ENCODE measurements at places on chromosomes 2 and 18.

DNA sequence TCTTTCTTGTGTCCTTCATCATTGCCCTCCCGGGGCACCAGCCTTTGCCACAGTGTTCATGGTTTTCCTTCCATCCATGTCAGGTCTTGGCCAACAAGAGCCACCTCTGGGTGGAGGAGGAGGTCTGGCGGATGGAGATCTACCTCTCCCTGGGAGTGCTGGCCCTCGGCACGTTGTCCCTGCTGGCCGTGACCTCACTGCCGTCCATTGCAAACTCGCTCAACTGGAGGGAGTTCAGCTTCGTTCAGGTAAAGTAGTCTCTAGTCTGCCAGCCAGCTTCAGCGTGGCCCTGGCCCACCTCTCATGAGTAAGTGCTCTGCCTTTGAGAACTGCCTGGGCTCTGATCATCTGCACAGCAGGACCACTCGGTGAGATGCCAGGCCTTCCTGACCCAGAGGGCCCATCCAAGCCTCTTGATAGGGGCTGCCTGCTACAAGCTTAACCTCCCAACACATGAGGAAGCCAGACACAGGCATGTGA lies 31.0 kb downstream of the STEAP3 start:
- DNase-seq, result no peak

- peak; percentile 6 for DNase-seq
These were observed 348.3 kb upstream of the DSEL start for GRCh38 chr18:67864677-67865340.

DNA sequence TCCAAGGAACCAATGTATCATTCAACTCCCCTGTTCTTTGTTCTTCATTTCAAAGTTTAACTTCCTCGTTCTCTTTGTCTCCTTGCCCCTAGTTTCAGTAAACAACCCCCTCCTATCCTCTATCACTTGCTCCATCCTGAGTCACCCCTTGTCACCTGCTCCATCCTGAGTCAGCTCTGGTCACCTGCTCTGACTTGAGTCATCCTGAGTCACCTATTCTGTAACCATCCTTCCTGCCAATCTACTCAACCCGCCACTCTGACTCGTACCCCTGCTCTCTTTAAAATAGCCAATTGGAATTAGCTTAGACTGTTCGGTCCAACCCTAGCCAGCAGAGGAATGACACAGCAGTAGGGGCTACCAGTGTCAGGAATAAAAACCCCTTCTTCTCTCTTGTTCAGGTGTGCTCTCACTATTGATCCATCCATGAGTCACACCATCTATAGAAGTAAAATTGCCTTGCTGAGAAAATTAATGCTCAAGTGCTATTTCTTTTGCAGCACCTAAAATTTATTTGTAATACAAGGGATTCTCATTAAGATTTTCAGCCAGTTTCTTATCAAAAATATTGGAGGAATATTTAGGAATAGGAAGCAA lies 326.8 kb downstream of the AKAIN1 start:
- no peak for DNase-seq

DNA sequence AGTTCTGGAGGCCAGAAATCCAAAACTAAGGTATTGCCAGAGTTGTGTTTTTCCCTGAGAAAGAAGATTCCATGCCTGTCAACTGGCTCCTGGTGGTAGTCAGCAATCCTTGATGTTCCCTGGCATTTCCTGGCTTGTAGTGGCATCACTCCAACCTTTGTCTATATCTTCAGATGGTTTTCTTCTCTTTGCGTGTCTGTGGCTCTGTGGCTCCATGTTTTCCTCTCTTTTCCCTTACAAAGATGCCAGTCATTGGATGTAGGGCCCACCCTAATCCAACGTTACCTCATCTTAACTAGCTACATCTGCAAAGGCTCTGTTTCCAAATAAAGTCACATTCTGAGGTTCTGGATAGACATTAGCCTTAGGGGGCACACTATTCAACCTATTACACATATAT lies 41.8 kb downstream of the SLC14A1 start:
- DNase-seq, result no peak

GRCh38 chr2:143001501-143001900 lies 124.0 kb downstream of the KYNU start:
- no peak for DNase-seq

GRCh38 chr2:196555161-196555560 lies 84.4 kb upstream of the CCDC150 start:
- DNase-seq, result no peak

- no peak for DNase-seq
These were observed 79.1 kb upstream of the MGAT4A start for GRCh38 chr2:98809878-98810587.

GRCh38 chr2:178205853-178206521 lies 11.7 kb downstream of the OSBPL6 start:
- DNase-seq, result no peak

DNA sequence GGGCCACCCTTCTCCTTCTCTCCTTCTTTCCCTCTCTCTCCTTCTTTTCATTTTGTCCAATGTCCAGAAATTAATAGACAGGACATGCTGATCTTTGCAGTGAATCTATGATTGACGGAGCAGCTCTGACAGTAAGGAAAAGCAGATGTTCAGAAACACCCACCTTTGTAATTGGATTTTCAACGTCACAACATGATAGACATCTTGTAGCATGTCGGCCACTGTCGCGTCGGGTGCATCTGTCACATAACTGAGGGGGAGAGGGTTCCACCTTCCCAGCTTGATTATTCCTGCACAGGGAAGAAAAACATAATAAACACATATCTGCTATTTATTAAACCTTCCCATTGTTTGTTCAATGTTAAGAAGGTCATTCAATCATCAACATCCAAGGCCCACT lies 76.2 kb downstream of the SATB2 start:
- no peak for DNase-seq

DNA sequence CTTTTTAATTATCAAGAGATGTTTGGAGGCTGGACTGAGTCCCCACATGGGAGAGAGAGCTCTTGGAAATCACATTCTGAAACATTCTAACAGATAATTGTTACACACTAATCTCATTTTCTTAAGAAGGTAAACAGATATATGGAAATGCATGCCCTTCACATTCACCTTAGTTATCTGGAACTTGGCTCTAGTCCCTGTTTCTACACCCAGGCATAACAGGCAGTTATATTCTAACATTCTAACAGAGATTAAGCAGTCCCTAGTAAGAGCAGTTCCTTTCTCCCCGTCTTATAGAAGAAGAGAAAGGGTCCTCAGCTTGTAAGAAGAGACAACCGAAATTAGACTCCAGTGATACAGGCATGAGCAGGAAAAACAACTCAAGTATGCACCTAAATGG lies 385.4 kb downstream of the SOX11 start:
- no peak for DNase-seq

DNA sequence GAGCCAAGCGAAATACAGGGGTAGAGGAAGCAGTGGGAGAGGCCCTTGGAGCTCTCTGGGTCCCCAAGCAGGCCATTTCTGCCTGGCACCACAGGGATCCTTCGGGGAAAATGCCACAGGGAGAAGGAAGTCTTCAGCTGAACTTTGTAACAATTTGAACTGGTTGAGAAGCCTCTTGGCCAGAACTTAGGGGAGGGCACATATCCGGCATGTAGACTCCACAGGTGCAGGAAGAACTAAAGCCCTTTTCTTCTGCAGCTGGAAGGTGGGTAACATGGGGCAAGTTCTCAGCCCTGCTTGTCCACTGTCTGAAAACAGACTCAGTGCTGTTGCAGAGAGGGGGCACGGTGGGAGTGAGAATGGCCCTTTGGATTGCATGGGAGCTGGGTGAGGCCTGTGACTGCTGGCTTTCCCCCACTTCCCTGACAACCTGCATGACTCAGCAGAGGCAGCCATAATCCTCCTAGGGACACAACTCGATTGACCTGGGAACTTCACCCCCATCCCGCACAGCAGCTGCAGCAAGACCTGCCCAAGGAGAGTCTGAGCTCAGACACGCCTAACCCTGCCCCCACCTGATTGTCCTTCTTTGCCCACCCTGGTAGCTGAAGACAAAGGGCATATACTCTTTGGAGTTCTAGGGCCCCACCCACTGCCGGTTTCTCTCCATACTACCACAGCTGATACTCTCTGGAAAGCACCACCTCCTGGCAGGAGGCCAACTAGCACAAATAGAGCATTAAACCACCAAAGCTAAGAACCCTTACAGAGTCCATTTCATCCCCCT lies 101.6 kb upstream of the FAM136A start:
- no peak for DNase-seq

GRCh38 chr2:37907501-37908225 lies 17.4 kb upstream of the RMDN2 start:
- no peak for DNase-seq

GRCh38 chr2:84919885-84920580 lies 14.6 kb downstream of the TMSB10 start:
- DNase-seq, result peak; percentile 86

DNA sequence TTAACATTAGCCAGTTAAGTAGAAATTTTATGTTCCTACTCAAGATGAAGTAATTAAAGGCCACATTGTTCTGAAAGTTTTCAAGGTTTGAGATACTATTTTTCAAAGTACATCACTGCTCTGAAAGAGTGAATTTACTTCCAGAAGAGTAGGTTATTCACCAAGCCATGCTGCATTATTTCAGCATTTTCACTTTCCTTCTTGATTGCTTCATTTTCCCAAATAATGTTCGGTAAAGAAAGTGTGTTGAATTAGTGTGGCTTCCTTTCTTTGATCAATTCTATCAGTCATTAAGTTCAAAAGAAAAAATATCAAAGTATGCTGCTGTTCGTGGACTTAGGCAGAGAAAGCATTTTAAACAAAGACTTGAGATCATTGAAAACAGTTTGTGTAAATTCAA lies 310.3 kb downstream of the XIRP2 start:
- DNase-seq, result no peak

GRCh38 chr2:71071681-71072398 lies 3.4 kb downstream of the NAGK start:
- DNase-seq, result no peak

GRCh38 chr2:18178736-18179349 lies 300.4 kb downstream of the KCNS3 start:
- peak; percentile 24 for DNase-seq
